ENCODE measurements at places on chromosomes 16 and 17.

DNA sequence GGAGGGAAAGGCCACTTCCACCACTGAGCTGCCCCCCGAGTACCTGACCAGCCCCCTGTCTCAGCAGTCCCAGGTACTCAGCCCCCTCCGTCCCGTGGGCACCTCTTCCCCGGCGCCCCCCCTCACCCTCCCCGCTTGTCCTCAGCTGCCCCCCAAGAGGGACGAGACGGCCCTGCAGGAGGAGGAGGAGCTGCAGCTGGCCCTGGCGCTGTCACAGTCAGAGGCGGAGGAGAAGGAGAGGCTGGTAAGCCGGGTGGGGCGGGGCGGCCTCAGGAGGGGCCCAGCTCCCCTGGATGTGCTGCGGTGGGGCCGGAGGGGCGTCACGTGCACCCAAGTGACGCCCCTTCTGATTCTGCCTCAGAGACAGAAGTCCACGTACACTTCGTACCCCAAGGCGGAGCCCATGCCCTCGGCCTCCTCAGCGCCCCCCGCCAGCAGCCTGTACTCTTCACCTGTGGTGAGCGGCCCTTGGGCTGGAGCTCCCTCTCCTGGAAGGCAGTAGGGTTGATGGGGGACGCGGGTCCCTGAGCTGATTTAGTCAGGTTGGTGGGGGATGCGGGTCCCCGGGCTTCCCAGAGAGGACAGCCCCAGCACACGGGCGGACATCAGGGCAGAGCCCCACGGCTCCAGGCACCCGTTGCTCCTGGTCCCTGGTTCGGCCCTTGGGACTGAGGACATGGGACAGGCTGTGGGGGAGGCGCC lies 9.5 kb upstream of the MRPL12 start:
- DNase-seq: no peak

- no peak for DNase-seq
Measured at GRCh38 chr17:40303708-40304551, 5.0 kb upstream of the RARA start.

GRCh38 chr17:66915204-66915611 lies 49.3 kb upstream of the CACNG4 start:
- no peak for DNase-seq

DNA sequence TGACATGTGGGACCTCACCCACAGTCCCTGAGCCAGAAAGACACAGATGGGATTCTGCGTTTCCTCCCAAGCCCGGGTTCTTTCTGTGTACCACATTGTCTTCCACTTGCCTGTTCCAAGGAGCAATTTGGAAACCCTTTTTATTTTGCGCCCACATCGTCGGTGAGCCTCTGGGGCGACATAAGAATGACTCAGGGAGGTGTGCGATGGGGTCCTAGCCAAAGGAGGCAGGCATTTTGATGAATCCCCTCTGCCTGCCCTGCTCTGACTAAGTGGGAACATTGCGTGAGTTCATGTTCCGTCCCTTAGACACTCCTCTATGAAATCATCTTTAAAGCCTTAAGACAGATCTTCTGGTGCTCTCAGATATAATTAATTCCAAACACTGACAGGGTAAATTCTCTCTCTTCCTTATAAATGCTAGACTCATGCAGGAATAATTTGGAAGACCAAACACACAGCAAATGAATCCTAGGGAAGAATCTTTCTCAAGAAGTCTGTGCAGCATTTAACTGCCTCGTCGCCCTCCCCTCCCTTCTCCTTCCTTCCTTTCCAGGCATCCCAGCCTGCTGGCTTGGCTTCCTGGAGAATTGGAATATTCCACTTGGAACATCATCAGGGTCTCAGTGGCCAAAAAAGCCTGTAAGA lies 52.7 kb upstream of the FOXF1 start:
- no peak for DNase-seq

DNA sequence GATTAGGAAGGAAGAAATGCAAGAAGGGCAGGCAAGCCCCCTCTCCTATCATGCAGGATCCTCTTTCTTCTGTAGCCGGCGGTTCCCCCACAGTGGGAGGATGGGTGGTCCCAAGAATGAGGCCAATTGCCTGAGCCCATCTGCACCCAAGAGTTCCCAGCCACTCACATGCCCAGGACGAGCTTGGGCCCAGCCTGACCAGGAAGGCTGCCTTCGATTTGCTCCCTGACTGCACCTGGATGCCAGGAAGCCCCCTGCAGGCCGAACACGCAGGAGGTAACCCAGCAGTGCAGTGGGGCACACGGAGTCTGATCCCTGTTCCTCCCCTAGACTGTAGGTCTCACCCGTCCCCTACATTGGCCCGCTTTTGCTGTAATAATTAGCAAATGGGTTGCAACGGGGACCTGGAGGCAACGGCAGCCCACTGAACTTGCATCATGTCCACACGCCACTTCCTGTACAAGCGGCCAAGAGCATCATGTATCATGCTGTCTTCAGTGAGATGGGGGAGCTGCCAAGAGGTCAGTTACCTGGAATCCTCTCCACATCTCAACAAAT lies 67.5 kb downstream of the AMFR start:
- no peak for DNase-seq

GRCh38 chr17:79949656-79950209 lies 85.9 kb downstream of the TBC1D16 start:
- no peak for DNase-seq

- DNase-seq: no peak
Measured at GRCh38 chr17:81579821-81580321, 27.7 kb upstream of the FAAP100 start.

DNA sequence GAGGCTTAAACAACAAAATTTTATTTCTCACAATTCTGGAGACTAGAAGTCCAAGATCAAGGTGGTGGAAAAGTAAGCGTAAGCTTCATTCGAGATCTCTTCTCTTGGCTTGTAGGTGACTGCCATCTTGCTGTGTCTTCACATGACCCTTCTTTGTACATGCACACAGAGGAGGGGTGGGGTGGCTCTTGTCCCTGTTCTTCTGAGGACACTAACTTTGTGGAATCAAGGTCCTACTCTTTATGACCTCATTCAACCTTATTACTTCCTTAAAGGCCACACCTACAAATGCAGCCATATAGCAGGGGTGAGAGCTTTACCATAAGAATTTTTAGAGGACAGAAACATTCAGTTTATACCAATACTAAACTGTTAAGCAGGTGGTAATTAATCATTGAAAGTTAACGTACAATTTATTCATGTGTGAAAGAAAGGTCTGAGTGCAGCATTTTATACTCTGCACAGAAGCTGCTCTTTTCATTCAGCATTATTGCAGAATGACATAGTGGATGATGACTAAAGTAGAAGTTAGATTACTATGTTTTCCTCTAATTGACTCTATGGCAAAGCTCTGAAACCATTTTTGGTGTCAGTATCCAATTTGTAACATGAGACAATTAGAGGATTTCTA lies 139.9 kb upstream of the HLF start:
- DNase-seq: no peak

DNA sequence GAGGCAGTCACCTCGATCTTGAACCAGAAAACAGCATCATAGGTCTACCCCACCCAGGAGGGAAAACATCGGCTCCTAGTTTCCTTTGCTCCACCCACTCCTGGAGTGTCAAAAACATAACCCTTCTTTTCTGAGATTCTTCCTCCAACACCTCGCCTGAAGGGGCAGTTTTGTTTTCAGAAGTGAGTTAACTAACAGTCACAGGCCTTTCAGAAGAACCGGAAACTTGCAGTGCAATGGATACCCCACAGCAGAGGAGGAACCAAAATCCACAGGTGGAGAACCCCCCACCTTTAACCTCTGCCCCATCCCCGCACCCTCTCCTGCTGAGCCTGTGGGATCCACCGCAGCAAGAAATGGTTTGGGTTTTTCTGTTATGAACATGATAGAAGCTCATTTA lies 7.8 kb upstream of the TEX2 start:
- no peak for DNase-seq

DNA sequence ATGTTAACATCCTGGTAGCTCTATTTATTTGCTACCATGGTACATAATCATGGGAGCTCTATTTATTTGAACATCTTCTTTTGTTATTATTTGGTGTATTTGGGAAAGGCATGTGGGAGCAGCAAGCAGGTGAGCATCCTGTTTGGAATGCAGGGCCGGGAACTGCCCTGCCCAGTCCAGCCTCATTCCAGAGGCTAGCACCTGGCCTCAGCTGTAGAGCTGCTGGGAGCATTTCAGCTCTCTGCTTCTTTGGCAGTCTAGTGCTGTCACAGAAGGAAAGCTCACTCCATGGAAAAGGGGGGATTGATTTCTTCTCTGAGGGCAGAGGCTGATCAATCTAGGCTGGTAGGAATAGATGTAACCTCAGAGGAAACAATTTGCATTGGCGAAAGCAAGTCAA lies 112.5 kb downstream of the WWOX start:
- no peak for DNase-seq

All from activated T-cell treated with anti-CD3 and anti-CD28 coated beads, Interleukin-2, amount 50 U/mL, for 72 hours (primary cell).